ENCODE measurements at places on chromosomes 1 and 21.
A peak's percentile ranks its signal among the peaks of the same experiment; 100 is the strongest.

DNA sequence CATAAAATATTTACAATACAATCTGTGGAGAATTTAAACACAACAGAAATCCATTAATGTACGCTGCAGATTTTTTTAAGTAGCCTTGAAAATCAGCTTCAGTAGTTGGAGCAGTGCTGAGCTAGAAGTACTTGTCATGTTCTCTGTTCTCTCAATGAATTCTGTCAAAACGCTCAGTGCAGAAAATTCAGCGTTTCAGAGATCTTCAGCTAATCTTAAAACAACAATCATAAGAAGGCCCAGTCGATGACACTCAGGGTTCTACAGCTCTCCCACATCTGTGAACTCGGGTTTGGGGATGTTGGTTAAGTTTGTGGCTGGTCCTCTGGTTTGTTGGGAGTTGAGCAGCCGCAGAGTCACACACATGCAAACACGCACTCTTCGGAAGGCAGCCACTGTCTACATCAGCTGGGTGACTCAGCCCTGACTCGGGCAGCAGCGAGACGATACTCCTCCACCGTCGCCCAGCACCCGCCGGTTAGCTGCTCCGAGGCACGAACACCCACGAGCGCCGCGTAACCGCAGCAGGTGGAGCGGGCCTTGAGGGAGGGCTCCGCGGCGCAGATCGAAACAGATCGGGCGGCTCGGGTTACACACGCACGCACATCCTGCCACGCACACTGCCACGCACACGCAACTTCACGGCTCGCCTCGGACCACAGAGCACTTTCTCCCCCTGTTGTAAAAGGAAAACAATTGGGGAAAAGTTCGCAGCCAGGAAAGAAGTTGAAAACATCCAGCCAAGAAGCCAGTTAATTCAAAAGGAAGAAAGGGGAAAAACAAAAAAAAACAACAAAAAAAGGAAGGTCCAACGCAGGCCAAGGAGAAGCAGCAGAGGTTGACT lies 161.2 kb downstream of the RUNX1 start:
- H3K36me3 ChIP-seq = no peaks in the 10 kb centered on the region
- H3K27me3 ChIP-seq = peaks cover 29% of the 10 kb centered on the region
- peak; percentile 88 for DNase-seq
- H3K4me1 ChIP-seq = peaks cover 44% of the 10 kb centered on the region

GRCh38 chr21:15928686-15929425 lies 199.1 kb downstream of the USP25 start:
- no peaks in the 10 kb centered on the region for H3K36me3 ChIP-seq
- H3K4me1 ChIP-seq = no peaks in the 10 kb centered on the region
- no peaks in the 10 kb centered on the region for H3K27me3 ChIP-seq
- H3K27ac ChIP-seq = no peak overlapping the region
- DNase-seq = no peak

DNA sequence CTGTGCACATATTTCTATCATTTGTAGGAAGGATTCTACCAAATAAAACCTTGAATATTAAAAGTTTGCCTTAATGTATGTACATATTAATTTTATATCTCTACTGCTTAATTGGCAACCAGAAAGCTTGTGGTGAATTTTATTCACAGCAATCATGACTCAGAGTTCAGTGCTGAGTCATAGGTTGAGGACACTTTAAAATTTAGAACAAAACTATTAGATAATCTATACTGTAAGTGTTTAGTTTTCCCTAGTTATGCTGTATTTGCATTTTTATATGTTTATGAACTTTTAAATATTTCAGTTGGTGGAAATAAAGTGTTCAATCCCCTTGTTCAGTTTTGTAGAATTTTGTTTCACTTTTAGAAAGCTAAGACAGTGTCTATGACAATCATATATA lies 841.5 kb downstream of the KCNT2 start:
- no peaks in the 10 kb centered on the region for H3K4me1 ChIP-seq
- H3K4me3 ChIP-seq = no peak overlapping the region
- H3K36me3 ChIP-seq = no peaks in the 10 kb centered on the region
- H3K27me3 ChIP-seq = no peaks in the 10 kb centered on the region

DNA sequence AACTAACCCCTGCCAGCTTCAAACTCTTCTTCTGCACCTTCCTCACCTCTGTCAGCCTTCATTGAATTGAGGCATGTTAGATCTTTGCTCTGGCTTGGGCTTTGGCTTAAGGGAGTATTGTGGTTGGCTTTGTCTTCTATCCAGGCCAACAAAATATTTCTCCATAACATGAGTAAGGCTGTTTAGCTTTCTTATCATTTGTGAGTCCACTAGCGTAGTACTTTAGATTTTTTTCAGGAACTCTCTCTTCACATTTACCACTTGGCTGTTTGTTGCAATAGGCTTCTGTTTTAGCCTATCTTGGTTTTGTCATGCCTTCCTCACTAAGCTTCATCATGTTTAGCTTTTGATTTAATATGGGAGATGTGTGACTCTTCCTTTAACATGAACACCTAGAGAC lies 417.5 kb downstream of the NCAM2 start:
- no peak for DNase-seq
- no peaks in the 10 kb centered on the region for H3K4me1 ChIP-seq
- H3K36me3 ChIP-seq = no peaks in the 10 kb centered on the region
- H3K27ac ChIP-seq = no peak overlapping the region
- H3K27me3 ChIP-seq = no peaks in the 10 kb centered on the region
- H3K4me3 ChIP-seq = no peak overlapping the region

GRCh38 chr21:26085882-26086281 lies 84.7 kb downstream of the APP start:
- no peak for DNase-seq
- peaks cover 26% of the 10 kb centered on the region for H3K4me1 ChIP-seq
- no peaks in the 10 kb centered on the region for H3K27me3 ChIP-seq
- peaks cover 2% of the 10 kb centered on the region for H3K36me3 ChIP-seq
- H3K27ac ChIP-seq = no peak overlapping the region

- no peaks in the 10 kb centered on the region for H3K36me3 ChIP-seq
- H3K27me3 ChIP-seq = peaks cover 2% of the 10 kb centered on the region
- DNase-seq = peak; percentile 52
- no peaks in the 10 kb centered on the region for H3K4me1 ChIP-seq
- H3K4me3 ChIP-seq = no peak overlapping the region
These were observed 42.5 kb upstream of the IL10 start for GRCh38 chr1:206814716-206815341.

- no peak for DNase-seq
- no peaks in the 10 kb centered on the region for H3K36me3 ChIP-seq
- no peak overlapping the region for H3K27ac ChIP-seq
- no peak overlapping the region for H3K4me3 ChIP-seq
- no peaks in the 10 kb centered on the region for H3K4me1 ChIP-seq
- H3K27me3 ChIP-seq = peaks cover 2% of the 10 kb centered on the region
These were observed 31.0 kb downstream of the IL12RB2 start for GRCh38 chr1:67338642-67339041.

DNA sequence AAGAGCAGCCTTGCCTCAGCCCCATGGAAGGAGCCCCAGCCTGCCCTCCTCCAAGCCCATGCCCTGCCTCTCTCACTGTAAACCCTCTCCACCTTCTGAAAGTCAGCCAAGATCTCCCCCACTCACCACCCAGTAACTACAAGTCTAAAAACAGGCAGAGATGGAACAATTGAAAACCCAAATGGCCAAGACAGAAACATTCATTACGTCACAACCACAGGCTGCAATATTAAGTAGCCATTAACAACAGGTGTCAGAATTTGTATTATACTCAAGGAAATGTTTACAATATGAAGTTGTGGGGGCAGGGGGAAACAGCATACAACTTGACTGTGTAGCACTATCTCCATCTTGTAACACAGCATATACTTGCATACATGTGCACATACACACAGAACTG lies 2.4 kb downstream of the IRF6 start:
- no peak overlapping the region for H3K4me3 ChIP-seq
- peaks cover 43% of the 10 kb centered on the region for H3K4me1 ChIP-seq
- H3K36me3 ChIP-seq = no peaks in the 10 kb centered on the region
- no peak overlapping the region for H3K27ac ChIP-seq
- no peaks in the 10 kb centered on the region for H3K27me3 ChIP-seq

DNA sequence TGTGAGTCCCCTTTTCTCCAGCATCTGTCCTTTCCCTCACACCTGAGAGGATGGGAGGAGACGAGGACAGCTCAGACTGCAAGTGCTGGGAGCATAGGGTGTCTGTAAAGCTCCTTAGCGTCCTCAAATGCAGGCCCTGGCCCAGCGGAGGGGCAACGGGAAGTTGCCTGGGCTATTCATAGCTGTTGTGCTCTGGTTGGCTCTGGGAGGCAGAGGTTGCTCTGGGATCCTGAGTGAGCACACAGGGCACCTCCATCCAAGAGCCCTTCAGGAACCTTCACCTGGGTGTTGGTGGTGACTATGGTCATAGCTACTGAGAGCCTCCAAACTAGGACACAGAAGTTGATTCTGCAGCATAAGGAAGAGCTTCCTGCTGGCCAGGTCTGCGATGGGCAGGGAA lies 2.6 kb downstream of the PADI1 start:
- H3K4me3 ChIP-seq = no peak overlapping the region
- H3K27me3 ChIP-seq = no peaks in the 10 kb centered on the region
- no peak overlapping the region for H3K27ac ChIP-seq
- H3K4me1 ChIP-seq = no peaks in the 10 kb centered on the region
- H3K36me3 ChIP-seq = no peaks in the 10 kb centered on the region
- DNase-seq = no peak

DNA sequence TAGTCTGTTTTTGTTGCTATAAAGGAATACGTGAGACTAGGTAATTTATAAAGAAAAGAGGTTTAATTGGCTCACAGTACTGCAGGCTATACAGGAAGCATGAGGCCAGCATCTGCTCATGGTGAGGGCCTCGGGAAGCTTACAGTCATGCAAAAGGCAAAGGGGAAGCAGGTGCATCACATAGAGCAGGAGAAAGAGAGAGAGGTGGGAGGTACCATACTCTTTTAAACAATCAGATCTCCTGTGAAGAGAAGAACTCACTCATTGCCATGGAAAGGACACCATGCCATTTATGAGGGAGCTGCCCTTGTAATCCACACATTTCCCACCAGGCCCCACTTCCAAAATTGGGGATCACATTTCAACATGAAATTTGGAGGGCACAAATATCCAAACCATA lies 12.7 kb downstream of the PPP1R12B start:
- no peaks in the 10 kb centered on the region for H3K27me3 ChIP-seq
- no peak for DNase-seq
- H3K36me3 ChIP-seq = no peaks in the 10 kb centered on the region
- no peak overlapping the region for H3K27ac ChIP-seq

- no peaks in the 10 kb centered on the region for H3K4me1 ChIP-seq
- no peak for DNase-seq
- no peak overlapping the region for H3K27ac ChIP-seq
- no peaks in the 10 kb centered on the region for H3K36me3 ChIP-seq
- no peak overlapping the region for H3K4me3 ChIP-seq
These were observed 51.2 kb downstream of the EXO1 start for GRCh38 chr1:241899210-241899609.

DNA sequence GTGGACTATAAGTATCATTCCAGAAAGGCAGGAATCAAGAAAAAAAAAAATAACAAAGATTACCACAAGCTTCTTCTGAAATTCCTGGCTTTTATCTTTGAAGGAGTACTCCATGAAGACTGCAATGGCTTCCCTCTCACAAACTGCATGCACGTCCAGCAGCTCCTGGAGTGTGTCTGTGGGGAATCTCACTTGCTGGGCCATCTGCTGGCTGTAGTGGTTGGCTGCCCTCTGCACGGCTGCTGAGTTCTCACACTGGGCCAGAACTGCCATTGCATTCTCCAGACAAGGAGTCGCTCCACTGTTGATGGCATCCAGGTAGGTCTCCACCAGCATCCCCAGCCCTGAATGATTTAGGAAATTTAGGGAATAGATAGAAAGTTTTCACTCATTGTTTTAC lies 23.3 kb upstream of the GBP2 start:
- no peaks in the 10 kb centered on the region for H3K36me3 ChIP-seq
- H3K27ac ChIP-seq = no peak overlapping the region
- no peaks in the 10 kb centered on the region for H3K4me1 ChIP-seq
- peak; percentile 14 for DNase-seq
- H3K4me3 ChIP-seq = no peak overlapping the region
- H3K27me3 ChIP-seq = no peaks in the 10 kb centered on the region

GRCh38 chr1:36093929-36094328 lies 5.2 kb downstream of the ADPRS start:
- H3K27me3 ChIP-seq = no peaks in the 10 kb centered on the region
- peaks cover 5% of the 10 kb centered on the region for H3K4me1 ChIP-seq
- no peak overlapping the region for H3K27ac ChIP-seq
- no peak for DNase-seq
- H3K36me3 ChIP-seq = peaks cover 38% of the 10 kb centered on the region

DNA sequence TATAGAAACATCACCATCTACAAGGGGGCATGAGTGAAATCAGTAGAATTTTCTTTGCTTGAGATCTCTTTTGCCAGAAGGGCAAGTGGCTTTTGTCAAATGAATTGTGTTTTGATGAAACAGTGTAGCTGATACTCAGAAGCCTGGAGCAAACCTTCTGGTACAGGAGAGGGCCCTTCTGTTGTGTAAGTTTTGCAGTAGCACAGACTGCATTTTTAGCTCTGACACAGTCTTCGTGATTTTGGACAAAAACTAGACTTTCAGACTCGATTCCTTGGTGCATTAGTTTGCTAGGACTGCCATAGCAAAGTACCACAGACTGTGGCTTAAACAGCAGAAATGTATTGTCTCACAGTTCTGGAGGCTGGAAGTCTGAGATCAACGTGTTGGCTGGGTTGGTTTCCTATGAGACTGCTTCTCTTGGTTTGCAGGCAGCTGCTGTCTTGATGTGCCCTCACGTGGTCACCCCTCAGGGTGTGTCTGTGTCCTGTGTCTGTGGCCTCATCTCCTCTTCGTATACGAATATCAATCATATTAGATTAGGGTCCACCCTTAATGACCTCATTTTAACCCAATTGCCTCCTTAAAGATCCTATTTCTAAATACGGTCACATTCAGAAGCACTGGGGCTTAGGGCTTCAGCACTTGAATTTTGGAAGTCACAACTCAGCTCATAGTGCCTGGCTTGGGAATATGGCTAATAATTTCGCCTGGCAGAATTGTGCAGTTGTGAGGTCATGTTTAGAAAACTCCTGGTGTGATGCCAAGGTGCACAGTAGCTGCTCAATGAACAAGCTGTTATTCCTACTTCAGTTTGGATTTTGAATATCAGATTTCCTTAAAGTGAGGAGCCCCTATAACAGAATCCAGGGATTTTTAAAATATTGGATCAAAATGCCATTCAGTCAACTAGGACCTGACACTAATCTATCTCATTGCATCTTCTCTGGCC lies 21.2 kb upstream of the DISC1 start:
- H3K27me3 ChIP-seq = peaks cover 9% of the 10 kb centered on the region
- H3K4me3 ChIP-seq = no peak overlapping the region
- no peak overlapping the region for H3K27ac ChIP-seq

GRCh38 chr1:221573756-221574155 lies 168.1 kb downstream of the DUSP10 start:
- no peak for DNase-seq
- no peaks in the 10 kb centered on the region for H3K36me3 ChIP-seq
- no peak overlapping the region for H3K4me3 ChIP-seq
- H3K4me1 ChIP-seq = no peaks in the 10 kb centered on the region
- H3K27ac ChIP-seq = no peak overlapping the region

- H3K27ac ChIP-seq = no peak overlapping the region
- no peaks in the 10 kb centered on the region for H3K36me3 ChIP-seq
- no peaks in the 10 kb centered on the region for H3K4me1 ChIP-seq
- no peak overlapping the region for H3K4me3 ChIP-seq
- no peaks in the 10 kb centered on the region for H3K27me3 ChIP-seq
These were observed 174.1 kb downstream of the PBX1 start for GRCh38 chr1:164733070-164733469.

Data from endothelial cell of umbilical vein (primary cell).